NCI-H526 treated with DMSO at 0.1 percent for 48 hours (cell line): ENCODE measurements at places on chromosomes 12 and 14.

DNA sequence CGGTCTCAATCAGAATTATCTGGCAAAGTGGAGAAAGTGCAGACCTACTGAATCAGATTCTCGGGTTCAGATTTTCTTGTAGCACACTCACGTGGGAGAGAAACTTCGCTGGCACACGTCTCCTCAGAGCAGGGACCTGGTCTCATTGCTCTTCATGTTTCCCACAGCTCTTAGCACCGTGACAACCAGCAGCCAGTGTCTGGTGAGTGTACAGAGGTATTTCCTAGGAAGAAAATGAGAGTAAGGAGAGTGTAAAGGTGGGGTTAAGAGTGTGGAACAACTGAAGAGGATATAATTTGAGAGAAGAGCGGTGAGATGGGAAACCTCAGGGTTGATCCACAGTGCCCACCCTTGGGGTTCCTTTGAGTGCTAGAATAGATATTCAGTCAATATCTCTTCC, 89.2 kb downstream of the ARF6 start:
- no peak for DNase-seq

- DNase-seq: no peak
Observed at GRCh38 chr14:36222952-36223468, 46.5 kb upstream of the PTCSC3 start.

- DNase-seq: no peak
Observed at GRCh38 chr12:48156652-48157017, 680 bp downstream of the ASB8 start.

DNA sequence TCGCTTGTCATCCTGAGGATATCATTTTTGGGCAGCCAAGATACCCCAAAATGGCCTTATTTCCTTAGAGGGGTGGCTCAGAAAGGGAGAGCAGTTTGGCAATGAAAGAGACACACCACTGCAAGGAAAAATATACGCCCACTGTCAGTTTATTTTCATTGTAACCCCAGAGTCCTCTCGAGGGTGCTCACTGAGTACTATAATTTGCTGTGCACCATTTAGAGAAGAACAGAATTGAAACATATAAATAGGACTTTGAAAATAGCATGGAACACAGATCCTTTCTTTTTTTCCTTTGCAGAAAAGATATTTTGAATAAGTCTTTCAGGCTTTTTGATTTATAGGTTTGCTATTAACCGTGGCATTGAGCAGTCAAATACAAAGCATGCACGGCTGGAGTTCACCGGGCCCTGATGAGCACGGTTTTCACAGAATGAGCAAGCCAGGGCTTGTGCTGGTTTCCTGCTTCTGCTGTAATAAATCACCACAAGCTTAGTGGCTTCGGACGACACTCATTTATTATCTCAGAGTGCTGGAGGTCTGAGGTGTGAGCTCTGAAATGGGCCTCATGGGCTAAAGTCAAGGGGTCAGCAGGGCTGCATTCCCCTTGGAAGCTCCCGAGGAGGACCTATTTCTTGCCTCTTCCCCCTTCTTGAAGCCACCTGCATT, 152.3 kb downstream of the ZNF664 start:
- DNase-seq: peak; percentile 62

GRCh38 chr14:65149116-65149515, 46.8 kb upstream of the MAX start:
- DNase-seq: no peak

DNA sequence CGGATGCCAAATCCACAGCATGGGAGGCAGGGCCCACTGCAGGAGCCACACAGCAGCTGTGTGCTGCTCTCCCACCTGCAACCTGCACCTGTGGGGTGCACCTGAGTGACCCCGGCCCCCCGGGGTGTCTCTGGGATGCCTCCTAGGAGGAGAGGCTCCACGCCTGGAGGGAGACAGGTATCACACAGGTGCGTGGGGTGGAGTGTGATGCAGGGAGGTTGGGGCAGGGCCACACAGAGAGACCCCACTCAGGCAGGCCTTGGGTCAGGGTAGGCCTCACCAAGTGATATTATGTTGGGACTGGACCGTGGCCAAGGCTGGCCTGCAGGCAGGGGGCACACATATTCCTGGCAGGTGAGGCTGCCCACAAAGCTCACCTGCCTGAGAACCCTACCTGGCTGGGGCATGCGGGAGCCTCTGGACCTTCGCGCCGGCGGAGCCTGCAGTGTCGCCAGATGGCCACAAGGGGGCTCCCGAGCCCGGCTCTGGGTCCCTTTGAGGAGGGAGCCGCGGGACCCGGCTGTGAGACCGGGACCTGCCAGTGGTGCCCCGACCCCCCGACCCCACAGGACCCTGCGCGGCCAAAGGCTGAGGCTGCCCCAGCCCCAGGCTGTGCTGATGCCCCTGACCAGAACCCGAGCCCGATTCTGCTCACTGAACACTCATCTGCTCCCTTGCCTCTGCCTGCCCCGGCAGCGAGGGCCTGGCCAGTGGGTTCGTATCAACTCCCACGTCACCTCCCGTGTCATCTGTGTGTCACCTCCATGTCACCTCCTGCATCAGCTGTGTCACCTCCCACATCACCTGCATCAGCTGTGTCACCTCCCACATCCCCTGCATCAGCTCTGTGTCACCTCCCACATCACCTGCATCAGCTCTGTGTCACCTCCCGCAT, 11.4 kb downstream of the TMEM121 start:
- no peak for DNase-seq
